ENCODE measurements at places on chromosomes 3 and 15.

DNA sequence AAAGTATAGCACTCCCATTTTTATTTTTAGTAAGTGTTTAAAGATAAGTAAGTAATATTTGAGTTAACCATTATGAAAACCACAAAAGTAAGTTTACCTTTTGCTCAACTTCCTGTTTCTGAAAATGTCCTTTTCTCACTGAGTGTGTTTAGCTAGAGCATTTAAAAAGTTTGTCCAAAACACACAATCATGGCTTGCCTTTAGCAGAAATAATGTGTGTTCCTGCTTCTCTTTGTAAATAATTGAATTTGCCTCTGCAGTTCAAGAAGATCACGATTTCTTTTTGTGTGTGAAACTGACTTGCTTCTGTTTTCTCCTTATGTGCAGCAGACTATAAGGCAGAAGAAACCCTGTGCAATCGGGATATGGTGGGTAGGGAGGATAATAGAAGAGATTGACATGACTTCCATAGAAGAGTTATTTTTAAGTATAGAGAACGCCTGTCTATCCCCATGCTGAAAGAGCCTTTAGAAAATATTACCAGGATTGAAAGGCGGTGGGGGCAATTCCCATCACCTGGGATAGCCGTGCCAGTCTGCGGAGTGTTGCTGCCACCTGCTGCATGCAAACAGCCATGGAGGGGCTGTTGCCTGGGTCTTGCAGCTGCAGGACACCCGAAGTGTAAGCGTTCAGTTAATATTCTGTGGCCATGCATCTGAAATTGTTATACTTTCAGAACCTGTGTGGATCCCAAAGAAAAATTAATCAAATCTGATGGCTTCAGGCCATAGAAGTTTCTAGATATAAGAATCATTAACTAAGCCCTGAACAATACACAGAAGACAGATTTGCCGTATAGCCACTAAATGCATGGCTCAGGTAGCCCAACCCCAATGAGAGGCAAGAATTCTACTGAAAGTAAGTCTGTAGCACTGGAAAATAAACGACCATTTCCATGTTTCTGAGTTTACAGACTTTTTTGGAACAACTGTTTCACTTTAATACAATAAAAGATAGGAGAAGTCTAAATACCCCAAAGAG lies 2.4 kb upstream of the CD96 start:
- peak; percentile 16 for DNase-seq

DNA sequence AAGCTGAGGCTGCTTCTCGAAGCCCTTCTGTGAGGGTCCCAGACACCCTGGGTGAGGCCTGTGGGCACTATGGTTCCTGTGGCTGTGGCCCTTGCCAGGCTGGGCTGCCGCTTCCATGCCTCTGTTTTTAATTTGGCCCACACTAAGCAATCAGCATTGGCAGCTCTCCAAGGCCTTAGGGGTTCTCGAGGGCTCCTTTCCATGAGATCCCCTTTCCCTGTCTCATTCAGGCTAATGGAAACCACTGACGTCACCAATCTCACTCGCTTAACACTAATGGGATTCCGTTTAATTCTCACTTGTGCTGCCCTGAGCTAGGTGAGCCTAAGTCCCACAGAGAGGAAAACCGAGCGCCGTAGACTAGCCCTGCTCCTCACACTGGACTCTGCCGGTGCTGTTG lies 60.2 kb upstream of the RAB6B start:
- no peak for DNase-seq

DNA sequence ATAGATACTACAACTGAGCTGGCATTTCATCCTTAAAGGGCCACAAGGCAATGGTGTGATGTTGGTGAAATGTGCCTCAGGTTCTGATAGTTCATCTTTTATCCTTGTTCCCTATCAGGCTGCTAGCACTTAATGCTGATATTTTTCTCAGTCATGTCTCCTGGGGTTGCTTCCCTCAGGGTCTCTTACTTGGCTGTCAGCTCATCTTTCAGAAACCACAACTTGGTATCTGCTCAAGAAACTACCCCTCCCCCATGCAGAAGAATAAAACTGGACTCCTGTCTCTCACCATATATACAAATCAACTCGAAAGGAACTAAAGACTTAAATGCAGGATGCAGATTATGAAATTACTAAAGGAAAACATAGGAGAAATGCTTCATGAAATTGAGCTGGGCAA lies 308.1 kb downstream of the CHST2 start:
- no peak for DNase-seq

DNA sequence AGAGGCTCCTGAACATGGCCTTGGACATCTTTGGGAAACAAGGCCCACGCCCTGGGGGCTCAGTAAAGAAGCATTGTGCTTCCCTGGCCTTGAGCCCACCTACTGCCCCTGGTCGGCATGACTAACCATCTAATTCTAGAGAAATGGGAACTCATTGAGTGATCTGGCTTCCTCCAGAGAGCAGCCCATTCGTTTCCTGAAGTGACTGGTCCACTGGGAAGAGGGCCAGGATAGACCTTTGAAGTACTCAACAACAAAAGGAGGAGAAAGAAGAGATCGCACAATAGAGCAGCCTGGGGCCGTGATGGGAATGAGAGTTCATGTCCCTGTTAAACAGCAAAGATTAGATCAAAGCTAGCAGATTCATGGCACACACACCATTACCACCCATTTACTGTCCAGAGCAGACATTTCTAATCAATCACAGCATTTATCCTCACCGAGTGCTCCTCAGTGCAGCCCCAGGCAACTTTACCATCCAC lies 514.4 kb upstream of the PROK2 start:
- DNase-seq = no peak

DNA sequence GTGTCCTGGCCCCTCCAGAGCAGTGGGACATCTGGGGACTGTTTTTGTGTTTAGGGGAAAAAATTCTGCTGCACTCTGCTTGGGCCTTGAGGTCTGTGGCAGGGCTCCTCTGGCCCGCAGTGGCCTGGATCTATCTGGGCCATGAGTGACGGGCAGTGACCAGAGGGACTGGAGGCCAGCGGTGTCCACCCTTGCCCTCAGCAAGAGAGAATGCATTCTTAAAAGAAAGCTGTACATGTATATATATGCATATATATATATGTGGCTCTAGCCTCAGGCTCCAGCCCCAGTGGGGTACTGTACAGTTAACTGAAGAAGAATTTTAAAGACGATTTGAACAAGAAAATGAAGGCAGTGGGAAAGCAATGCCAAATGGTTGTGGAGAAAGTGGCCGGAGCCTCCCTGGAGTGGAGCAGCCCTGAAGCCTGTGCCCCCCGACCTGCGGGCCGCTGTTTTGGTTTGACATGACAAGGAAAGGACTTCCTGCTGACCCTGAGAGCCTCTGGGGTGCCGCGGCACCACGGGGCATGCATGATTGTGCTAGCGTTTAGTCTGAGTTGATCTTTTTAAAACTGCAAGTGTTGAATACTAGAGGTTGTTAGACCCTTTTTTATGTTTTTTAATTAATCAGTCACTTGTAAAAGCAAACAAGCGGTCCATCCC lies 52.2 kb downstream of the PLXNA1 start:
- no peak for DNase-seq

GRCh38 chr15:96123028-96123400 lies 207.5 kb upstream of the NR2F2 start:
- DNase-seq = no peak

DNA sequence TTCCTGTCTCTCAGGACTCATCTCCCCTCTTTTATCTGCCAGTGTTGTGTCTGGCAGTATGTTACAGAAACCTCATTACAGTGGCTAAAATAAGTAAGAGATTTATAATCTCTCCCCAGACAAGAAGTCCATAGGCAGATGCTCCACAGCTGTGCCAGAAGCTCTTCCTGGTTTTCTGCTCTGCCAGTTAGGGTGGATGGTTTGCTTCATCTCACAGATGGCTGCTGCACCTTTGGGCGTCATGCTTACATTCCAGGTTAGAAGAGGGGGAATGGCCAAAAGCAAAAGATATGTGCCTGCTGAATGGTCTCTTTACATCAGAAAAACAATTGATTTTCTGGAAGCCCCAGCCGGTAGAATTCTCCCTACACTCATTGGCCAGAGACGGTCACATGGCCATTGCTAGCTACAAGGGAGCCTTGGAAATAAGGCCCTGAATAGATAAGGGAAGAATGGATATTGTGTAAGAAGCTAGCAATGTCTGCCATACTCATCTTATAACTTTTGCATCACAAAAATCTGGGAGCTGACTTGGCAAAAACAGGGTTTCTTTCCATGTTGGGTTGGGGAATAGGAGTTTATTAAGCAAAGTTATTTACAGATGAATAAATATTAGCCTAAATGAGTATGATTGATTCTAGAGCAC lies 91.1 kb downstream of the PDCD6IP start:
- DNase-seq = no peak

- DNase-seq = no peak
Observed at GRCh38 chr15:39595338-39596221, 14.7 kb downstream of the THBS1 start.

GRCh38 chr3:34056951-34057390 lies 258.5 kb downstream of the PDCD6IP start:
- no peak for DNase-seq

- DNase-seq = no peak
Observed at GRCh38 chr15:32098033-32098432, 67.7 kb downstream of the CHRNA7 start.

DNA sequence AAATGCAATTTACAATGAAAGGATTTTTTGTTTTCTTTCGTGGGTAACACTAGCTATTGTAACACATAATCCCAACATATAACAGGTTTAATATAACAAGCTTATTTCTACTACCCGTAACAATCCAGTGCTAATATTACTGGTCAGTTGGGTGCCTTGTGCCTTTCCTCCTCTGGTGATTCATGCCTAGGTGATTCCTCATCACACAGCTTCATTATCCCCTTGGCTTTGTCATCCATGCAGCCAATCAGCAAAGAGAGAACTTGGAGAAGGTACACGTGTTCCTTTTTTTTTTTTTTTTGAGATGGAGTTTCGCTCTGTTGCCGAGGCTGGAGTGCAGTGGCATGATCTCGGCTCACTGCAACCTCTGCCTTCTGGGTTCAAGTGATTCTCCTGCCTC lies 30.7 kb downstream of the CHST14 start:
- no peak for DNase-seq

GRCh38 chr15:51692154-51692553 lies 10.9 kb downstream of the SCG3 start:
- DNase-seq = no peak

DNA sequence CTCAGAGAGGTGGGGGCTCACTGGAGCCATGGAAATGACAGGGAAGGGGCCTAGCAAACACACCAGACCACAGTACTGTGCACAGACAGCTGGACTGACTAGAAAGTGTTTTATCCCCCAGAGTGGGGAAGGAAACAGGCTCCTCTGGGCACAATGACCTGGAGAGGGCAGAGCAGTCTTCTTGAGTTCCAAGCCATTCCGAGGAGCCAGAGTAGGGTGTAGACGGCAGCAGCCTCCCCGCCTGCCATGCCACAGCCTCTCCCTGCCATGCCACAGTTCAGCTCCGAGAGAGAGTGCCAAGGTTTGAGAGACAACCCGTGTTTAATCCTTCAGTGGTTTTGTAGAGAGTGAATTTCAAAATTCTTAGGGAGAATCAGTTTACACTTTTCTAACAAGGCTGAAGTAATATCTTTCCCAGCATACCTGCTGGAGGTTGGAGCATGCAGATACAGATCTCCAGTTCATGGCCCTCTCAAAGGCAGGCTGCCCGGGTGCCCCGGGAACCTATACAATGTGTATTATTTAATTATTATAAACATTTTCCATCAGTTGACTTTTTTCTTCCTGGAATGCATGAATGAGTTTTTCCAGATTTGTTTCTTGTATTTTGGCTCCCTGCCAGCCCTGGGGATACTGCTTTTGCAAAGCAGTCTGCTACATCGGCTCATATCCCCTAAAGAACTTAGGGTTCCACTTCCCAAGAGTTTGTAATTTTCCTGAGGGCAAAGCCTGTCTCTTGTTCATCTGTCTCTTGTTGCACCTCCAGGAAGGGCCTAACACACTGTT lies 3.2 kb downstream of the PODXL2 start:
- DNase-seq = no peak

DNA sequence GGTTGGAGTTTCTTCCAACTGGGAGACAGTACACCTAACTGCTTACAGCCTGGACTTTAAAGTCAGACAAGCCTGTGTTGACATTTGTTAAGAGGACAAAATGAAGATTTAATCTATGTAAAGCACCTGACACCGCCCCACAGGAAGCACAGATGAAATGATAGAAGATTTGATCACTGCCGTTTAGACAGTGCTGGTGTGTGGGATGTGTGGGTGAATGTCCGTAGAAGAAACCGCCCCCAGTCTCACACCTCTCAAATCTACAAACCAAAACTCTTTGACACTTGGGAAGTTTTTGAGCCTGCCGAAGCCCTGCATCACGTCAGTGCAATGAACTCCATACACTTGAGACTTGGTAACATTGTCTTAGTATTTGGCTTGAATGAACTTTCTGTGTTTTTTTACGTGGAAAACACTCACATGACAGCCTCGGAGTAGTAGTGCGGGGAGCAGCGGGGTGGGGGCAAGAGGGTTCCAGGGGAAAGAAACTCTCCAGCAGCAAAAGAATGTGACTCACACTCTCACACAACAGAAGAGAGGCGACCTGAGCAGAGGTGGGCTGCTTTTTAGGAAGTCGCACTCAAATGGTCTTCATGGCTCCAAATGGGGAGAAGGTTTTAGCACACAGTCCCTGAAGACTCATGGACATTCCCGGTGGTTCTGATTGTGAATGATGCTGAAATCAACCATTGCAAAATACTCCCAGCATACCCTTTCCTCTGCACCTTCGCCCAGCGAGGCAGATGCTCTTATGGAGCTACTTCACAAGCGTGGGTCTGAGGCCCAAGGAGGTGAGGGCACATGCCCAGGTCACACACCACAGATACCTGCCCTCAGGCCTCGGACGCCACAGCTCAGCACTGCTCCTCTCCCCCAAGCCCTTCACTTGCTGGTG lies 79.2 kb downstream of the SRGAP3 start:
- DNase-seq = no peak

GRCh38 chr3:109213321-109213720 lies 76.8 kb downstream of the C3orf85 start:
- no peak for DNase-seq

- no peak for DNase-seq
Observed at GRCh38 chr3:76991165-76991564, 48.7 kb upstream of the ROBO2 start.

DNA sequence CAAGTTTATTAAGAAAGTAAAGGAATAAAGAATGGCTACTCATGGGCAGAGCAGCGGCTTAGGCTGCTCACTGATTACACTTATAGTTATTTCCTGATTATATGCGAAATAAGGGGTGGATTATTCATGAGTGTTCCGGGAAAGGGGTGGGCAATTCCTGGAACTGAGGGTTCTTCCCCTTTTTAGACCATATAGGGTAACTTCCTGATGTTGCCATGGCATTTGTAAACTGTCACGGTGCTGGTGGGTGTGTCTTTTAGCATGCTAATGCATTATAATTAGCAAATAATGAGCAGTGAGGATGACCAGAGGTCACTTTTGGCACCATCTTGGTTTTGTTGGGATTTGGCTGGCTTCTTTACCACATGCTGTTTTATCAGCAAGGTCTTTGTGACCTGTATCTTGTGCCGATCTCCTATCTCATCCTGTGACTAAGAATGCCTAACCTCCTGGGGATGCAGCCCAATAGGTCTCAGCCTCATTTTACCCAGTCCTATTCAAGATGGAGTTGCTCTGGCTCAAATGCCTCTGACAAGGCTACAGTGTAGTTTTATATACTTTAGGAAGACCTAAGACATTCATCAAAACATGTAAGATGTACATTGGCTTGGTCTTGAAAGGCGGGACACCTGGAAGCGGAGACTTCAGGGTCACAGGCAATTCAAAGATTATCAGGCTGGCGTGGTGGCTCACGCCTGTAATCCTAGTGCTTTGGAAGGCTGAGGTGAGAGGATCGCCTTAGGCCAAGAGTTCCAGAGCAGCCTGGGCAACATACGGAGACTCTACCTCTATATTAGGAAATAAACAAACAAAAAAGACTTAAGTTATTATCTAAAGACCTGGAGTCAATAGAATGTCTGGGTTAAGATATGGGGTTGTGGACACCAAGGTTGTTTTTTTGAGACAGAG lies 3.2 kb upstream of the BLOC1S6 start:
- DNase-seq = no peak

All from stimulated activated CD8-positive, alpha-beta memory T cell treated with anti-CD3 and anti-CD28 coated beads, Interleukin-15, amount 100 ng/mL, for 24 hours (primary cell).